GM12892 (cell line): ENCODE measurements at places on chromosomes 2 and 18.

DNA sequence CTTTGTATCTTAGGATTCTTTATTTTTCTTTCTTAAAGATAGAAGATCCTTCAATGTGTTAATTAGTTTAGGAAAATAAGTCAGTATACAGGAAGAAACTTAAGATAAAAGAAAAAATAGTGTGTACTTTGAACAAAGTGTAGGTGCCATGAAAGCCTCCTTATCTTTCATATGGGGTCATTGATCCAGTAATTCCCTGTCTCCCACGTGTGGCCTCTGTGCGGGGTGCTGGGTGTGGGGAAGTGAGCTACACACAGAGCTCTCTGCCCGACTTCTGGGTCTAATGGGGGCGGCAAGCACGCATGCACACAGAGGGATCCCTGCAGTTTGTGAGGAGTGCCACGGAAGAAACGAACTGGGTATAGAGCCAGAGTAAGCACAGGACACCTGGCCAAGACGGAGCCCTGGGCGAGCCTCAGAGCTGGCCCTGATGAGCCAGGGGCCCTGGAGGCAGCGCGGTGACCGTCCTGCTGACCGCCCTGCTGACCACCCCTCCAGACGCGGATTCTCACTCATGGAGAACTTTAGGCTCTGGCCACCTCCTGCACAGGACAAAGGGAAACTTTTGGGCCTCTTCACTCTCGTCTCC is 253.5 kb downstream of the ACKR3 start:
- no peak for DNase-seq

- no peak for DNase-seq
These were observed 257.2 kb upstream of the CHAC2 start for GRCh38 chr2:53510401-53510800.

DNA sequence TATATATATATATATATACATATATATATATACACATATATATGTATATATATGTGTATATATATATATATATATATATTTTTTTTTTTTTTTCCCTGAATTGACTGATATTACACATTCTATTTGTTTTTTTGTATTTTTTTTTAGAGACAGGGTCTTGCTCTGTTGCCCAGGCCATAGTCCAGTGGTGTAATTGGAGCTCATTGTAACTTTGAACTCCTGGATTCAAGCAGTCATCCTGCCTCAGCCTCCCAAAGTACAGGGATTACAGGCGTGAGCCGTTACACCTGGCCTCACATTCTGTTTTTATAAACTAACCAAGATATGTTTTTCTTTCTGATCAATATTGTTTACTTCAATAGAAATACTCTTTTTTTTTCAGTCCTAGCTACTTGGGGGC is 26.2 kb downstream of the NCAPH start:
- DNase-seq, result no peak

- DNase-seq, result peak; percentile 68
These were observed 8.9 kb downstream of the TEX44 start for GRCh38 chr2:231601356-231602229.
